Dermis lymphatic vessel endothelial cell (primary cell): ENCODE measurements at places on chromosomes 16 and 17. TPM values are rescaled to one million over a fixed set of nuclear protein-coding genes. Genes with fewer than 3 reads are reported as not detected.

TRPV3 gene
- total RNA-seq = under 0.01 TPM in 1 of 2 replicates, not detected in the other

GAS7 gene
- 6.5 and 9.5 TPM in 2 replicates for total RNA-seq

RCVRN gene
- not detected in 2 replicates for total RNA-seq

TANC2 gene
- total RNA-seq = 45.1 and 79.6 TPM in 2 replicates

RETREG3 gene
- 65.7 and 83.3 TPM in 2 replicates for total RNA-seq

KRT16 gene
- not detected in 2 replicates for total RNA-seq

TTYH2 gene
- total RNA-seq = 0.60 and 0.65 TPM in 2 replicates

TPPP3 gene
- total RNA-seq = 0.09 and 0.11 TPM in 2 replicates
